Stimulated activated CD4-positive, alpha-beta T cell treated with anti-CD3 and anti-CD28 coated beads, Interleukin-12 subunit alpha, Interleukin-12 subunit beta, amount 100 ng/mL, for 24 hours (primary cell): ENCODE measurements at places on chromosomes 6 and 20.

GRCh38 chr20:20814685-20815084 lies 102.2 kb upstream of the RALGAPA2 start:
- no peak for DNase-seq

DNA sequence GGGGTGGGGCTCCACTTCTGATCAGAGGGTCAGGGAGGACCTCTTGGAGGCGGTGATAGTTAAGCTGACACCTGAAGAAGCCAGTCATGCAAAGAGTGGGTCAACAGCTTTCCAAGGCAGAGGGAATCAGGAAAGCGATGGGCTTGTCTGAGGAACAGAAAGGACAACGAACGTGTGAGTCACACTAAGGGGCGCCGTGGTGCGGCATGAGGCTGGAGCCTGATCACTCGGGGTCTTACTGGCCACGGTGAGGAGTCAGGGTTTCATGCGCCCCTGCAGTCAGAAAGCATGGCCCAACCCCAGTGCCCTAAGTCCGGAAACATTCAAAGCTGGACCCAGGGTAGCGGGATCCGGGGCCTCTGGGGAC lies 50.6 kb upstream of the SLC32A1 start:
- DNase-seq: no peak

DNA sequence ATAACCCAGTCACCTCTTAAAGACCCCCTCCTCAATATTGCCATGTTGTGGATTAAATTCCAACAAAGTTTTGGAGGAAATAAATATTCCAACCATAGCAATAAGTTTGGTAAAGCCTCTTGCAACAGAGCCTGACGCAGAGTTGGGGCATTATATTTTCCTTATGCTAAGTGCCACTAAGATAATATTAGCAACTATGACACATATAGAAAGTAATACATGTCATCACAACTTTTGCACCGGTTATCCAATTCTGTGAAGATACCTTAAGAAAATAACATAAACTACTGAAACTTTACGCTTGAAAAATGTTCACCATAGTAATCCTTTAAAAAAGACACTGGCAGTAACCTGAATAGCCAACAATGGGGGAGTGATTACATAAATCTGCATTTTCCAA lies 52.2 kb upstream of the TRERF1 start:
- DNase-seq: no peak

DNA sequence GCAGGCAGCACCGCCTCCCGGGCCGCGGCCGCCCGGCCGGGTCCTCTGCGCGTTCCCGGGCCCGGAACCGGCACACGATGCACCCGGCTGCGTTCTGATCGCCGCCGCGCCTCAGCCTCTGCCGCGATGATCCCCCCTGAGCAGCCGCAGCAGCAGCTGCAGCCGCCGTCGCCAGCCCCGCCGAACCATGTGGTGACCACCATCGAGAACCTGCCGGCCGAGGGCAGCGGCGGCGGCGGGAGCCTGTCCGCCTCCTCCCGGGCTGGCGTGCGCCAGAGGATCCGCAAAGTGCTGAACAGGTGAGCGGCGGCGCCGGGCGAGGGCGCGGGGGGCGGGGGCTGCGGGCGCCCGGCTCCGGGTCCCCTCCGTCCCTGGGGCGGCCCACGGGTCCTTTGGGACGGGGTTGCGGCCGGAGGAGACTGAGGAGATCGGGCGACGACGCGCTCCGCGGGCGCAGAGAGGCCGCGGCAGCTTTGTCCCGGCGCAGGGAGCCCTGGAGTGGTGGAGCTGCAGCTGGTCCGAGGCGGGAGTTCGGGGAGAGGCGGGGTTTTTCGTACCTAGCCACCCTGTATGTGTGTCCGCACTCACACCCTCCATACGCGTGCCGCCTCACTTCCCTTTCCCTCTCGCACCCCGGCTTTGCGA lies 659 bp downstream of the SLC35F1 start:
- DNase-seq: no peak

- DNase-seq: no peak
Measured at GRCh38 chr6:129189266-129189665, 306.3 kb downstream of the LAMA2 start.

DNA sequence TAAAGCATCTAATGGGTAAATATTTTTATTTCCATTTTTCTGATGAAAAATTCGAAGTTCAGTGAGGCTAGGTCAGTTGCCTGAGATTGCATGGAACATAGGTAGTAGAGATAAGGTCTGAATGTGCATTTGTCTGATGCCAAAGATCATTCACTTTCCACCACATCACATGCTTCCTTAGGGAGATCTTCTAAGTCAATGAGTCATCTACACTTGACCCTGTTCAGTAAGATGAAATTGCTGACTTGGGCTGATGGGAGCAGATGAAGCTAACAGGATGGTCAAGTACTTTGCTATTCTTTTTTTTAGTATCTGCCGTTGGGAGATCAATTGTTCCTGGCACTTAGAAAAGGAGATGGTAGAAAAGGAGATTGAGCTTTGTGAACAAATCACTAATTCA lies 511.3 kb downstream of the PHF3 start:
- DNase-seq: no peak

DNA sequence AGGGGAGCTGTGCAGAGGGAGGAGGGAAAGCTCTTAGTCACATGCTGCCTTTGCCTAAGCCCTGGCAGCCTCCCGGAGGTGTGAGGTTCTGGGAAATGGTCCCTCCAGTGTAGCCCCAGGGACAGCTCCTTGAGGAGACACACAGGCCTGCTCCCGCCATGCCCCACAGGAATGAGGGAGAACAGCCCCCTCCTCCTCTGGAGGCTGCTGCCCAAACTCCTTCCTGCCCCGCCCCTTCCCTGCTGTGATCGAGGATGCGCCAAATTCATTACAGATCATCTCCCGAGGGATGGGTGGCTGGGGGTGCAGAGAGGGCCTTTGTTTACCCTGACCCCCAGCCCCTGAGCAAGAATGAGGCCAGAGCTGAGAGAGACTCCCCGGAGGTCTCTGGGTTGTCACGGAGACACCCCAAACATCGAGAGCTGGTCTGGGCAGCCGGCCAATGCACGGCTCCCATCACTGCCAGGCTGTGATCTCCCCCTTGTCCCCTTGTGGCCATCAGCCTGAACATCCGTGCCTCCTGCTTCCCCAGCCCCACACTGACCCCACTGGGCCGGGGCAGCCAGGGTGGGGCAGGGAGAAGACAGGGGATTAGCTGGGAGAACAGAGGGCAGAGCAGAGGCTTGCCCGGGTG lies 8.4 kb downstream of the CYP21A2 start:
- DNase-seq: no peak

DNA sequence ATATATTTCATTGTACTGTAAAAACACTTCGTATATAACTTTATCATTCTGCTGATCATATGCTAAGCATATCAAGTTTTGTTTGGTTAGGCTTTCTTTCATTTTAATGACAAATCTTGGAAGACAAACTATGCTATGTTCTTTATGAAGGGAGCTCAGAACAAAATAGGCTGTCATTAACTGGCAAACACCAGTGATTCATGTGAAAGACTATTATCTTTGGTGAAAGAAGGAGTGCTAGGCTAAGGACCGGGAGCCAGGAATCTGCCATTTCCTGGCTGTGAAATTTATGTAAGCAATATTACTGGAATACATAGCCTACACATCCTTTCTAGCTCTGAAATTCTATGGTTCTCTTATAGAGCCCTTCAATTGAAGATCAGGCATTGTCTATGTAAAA lies 136.2 kb upstream of the CCN2 start:
- no peak for DNase-seq

GRCh38 chr6:37731888-37732287 lies 34.2 kb upstream of the MDGA1 start:
- DNase-seq: peak; percentile 60

DNA sequence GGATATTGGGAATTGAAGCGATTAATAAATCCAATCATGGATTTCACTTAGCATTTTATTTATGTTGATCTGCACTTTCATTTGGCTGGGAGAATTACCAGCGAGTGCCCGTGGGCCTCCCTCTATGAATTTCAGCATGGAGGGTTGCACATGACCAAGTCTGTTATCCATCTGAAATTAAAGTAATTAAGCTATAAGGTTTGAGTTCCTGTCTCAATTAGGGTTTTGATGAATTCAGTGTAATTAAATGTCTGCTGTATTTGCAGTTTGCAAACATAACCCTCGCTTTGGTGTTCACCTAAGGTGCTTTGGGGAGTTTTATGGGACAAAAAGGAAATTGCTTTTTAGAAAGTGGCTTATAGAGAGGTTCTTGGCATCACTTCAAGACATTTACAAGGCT lies 169.8 kb upstream of the RIN2 start:
- no peak for DNase-seq

GRCh38 chr20:49283703-49284625 lies 6.1 kb upstream of the ZNFX1 start:
- DNase-seq: no peak

DNA sequence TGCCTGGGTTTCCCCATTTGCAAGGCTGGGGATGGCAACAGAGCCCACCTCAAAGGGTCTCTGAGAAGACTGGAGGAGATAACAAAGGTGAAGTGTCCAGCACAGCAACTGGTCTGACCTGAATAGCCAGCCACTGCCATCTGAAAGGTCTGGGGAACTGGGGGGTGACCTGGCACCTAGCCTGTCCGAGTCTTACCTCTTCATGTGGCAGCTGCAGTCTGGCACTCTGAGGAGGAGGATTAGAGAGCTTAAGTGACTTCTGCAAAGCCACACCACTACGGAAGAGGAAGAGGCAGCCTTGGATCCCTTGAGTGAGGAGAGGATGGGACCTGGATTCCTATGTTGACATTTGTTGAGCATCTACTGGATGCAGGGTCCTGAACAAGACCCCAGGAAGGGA lies 22.2 kb downstream of the C20orf203 start:
- no peak for DNase-seq

DNA sequence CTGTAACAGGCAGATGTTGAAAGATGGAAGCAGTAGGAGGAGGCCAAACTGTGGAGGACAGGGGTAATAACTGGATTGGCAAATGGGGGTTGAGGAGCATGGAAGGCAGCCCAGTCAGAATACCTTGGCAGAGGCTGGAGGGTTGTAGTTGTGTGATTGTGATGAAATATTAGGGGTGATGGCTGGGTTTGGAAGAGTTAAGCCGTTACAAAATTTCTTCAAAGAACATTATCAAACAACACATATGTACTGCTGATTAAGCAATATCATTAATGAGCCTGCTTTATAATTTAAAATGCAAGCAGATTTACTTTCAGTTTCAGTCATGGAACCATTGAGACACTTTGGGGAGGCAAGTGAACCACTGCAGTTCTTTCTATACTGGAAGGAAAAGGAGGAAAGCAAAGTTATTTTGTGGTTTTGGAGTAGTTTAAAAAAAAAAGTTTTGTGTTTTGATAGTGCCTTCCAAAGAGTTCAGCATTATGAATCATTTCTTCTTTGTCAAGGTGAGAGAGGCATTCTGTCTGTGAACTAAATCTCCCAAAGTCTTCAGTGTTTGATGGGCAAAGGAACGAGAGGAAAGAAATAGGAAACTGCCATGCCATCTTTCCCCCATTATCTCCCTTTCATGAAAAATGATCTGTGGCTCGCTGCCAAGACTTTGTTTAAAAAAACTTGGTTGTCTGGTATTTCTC lies 20.7 kb downstream of the FOXO3 start:
- DNase-seq: no peak

- no peak for DNase-seq
Measured at GRCh38 chr6:147779624-147780023, 271.1 kb downstream of the SAMD5 start.

DNA sequence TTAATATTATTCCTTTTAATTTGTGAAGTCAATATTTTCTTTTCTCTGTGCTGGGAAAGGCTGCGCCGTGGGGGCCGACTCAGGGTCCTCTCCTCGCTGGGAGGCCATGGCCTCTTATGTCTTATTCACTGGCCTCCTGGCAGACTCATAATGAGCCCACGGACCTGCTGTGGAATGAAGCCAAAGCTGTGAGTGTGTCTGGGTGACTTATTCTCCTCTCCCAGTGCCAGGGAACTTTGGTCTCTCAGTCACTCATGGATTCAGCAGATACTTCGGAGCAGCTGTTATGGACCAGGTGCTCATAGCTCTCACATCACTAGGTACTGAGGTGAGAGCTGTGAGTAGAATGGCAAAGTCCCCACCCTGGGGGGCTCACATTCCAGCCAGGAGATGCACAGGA lies 297.6 kb downstream of the CDH26 start:
- no peak for DNase-seq

DNA sequence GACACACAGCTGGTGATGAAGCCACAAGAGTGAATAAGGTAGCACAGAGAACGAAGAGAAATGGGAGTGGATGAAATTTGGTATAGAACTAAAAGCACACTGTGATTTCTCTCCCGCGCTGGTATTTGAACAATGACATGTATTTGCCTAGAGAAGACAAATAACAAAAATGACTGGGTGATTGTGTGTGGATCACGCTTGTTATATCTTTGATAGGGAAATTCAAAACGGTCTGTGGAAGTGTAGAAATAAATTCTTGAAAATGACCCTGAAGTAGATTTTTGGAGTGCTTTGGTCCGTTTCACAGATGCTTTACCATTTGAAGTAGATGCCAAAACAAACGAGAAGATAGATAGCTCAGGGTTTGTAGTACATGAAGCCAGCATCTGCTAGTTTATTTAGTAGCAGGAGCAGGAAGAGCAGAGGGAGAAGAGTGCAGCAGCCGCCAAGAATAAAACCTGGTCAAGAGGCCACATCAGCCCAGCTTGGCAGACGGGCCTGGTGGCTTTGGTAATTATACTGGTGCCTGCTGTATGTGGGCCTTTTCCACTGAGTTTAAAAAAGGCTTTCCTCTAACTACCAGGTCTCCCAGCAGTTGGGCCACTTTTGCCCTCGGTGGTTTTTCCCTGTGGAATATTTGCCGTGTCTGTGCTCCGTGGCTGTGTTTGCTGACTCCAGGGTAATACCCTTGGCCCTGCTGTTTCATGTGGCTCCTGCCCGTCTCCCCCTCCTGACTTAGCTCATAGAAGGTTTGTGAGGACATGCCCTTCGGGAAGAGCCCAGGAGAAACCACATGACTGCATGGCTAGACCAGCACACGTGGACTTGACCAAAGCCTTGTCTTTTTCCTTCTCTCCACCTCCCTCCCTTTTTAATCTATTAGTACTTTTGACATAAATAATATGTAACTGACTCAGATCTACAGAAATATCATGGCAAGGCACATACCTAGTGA lies 294.0 kb downstream of the SOX4 start:
- DNase-seq: no peak

- no peak for DNase-seq
Measured at GRCh38 chr6:105587349-105588122, 184.7 kb upstream of the PREP start.

GRCh38 chr20:6120491-6120988 lies 2.3 kb downstream of the FERMT1 start:
- DNase-seq: no peak

GRCh38 chr20:47049771-47050170 lies 155.1 kb downstream of the EYA2 start:
- no peak for DNase-seq

DNA sequence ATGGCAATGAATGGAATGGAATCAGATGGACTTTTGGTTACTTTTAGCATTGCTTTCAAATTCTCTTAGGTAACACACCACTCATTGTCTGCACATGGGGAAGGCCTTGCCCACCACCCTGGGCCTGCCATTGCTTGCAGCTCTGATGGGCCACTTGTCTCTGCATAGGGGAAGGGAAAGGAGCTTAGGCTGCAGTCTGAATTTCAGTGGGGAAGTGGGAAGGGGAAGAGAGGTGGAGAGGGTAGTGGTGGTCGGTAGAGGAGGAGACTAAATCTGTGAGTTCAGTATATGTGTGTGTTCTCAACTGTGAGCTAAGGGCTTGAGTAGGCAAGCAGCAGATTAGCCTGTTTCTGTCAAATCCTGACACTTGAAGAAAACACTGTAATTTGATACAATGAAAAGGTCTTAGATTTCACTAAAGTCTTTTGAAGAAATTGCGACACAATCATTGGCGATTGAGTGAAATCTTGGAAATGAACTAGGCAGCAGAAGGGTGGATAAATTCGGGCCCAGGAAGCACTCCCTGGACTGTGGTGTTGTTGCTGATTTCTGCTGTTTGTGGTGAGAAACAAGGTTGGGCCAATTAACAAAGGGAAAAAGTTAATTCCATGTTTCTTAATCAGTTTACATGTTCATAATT lies 80.6 kb downstream of the OTOR start:
- DNase-seq: no peak
